ENCODE measurements at places on chromosomes 11 and 22. TPM values are rescaled to one million over a fixed set of nuclear protein-coding genes. Genes with fewer than 3 reads are reported as not detected.
A peak's percentile ranks its signal among the peaks of the same experiment; 100 is the strongest.

GRCh38 chr11:11382858-11383532 is 29.9 kb upstream of the CSNK2A3 start:
- DNase-seq, result no peak

GRCh38 chr11:110376711-110377324 is 52.9 kb upstream of the FDX1 start:
- peak; percentile 88 for DNase-seq

DNA sequence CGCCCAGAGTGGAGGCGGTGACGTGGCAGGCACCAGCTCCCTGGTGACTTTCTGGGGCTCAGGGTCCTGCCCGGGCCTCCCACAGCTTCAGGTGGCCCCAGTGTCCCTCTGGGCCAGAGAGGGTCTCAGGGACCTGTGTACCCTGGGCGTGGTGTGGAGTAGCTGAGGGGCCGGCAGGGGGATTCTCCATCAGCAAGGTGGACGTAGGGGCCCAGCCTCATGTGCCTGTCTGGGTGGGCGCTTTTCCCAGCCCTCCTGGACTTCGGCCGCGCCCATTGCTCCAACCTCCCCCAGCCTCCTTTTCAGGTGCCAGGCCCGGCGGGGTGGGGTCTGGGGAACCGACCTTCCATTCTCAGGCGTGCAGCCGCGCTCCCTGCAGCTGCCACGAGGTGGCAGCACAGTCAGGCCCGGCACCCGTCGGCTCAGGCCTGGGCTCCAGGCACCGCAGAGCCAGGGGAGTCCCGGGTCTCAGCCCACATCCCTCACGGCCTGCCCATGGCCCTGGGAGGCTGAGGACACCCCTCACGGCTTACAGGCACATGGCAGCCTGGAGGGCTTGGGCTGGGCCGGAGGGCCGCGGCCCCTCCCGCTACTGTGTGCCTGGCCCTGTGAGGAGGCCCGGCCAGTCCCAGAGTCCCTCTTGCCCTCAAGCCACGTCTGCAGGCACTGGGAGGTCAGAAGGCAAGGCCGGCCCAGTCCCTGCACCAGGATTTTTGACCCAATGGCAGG is 19.9 kb upstream of the MUC5B start:
- peak; percentile 76 for DNase-seq

DNA sequence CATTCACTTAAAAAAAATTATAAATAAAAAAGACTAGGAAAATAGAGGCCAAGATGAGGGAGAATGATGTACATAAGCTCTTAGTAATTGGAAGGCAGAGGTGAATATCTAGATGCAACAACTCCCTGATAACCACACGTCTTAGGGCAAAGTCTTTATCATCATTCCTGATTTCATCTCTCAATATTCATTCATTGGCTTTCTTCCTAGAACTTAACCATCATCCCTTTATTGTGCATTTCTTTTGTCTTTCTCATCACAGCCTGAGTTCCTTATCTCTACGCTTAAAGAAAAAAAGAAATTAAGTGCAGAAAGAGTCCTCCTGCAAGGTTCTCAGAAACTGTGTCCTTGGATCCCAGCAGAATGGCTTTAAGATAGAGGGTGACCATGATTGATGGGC is 23.2 kb upstream of the FLI1 start:
- DNase-seq, result no peak

- no peak for DNase-seq
Measured at GRCh38 chr11:66082946-66083698, 13.1 kb downstream of the PACS1 start.

DNA sequence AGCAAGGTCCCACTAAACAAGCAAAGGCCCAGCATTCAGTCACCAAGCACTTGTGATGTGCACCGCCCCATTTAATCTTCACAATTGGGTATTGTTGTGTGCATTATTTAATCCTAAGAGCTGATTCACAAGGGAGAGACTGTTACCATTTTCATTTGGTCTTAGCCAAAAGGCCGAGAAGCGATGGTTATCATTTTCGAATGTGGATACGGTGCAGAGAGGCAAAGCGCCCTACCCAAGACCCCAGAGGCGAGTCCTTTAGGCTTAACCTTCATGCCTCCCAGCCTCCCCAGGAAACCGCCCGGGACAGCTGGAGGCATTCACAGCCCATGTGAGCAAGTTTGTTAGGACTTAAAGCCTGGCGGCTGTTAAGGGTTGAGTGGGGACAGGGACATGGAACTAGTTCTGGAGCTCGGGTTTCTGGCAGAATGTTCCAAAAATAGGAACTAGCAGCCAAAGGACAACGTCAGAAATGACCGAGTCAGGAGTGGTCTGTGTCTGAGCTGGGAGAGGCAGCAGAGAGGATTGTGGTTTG is 13.0 kb upstream of the UPK3A start:
- no peak for DNase-seq

- no peak for DNase-seq
Measured at GRCh38 chr11:71201936-71202597, 50.3 kb downstream of the SHANK2 start.

- no peak for DNase-seq
Measured at GRCh38 chr11:112852143-112852866, 108.9 kb upstream of the NCAM1 start.

- DNase-seq, result no peak
Measured at GRCh38 chr11:79170321-79170720, 270.5 kb downstream of the TENM4 start.

- no peak for DNase-seq
Measured at GRCh38 chr11:120719348-120719747, 207.8 kb downstream of the GRIK4 start.

DNA sequence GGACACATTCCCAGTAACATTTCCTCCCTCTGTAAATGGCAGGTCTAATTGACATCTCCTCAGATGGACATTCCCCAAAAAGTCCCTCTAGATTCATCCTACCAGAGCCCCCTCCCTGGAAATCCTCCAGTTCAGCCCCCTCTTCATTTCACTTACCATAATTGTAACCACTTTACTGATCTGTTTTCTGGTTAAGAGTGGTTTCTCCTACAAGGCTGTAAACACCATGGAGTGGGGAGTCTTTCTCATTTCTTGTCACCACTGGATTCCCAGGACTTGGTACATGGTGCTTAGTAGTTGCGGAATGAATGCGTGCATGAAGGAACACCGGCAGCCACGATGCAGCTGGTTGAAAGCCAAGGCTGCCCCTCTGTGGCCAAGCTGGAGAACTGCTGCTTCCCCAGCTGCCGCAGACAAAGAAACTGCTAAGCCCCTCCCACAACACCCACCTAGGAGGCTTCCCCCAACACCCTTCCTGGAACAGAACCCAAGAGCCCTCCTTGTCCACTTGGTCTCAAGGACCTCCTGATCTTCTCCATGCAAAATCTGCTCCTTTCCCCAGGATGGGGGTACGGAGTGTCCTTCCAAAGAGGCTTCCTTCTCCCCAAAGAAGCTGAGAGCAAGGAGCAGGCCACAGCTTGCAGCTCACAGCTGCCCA is 18.6 kb upstream of the SCARF2 start:
- DNase-seq, result peak; percentile 70

DNA sequence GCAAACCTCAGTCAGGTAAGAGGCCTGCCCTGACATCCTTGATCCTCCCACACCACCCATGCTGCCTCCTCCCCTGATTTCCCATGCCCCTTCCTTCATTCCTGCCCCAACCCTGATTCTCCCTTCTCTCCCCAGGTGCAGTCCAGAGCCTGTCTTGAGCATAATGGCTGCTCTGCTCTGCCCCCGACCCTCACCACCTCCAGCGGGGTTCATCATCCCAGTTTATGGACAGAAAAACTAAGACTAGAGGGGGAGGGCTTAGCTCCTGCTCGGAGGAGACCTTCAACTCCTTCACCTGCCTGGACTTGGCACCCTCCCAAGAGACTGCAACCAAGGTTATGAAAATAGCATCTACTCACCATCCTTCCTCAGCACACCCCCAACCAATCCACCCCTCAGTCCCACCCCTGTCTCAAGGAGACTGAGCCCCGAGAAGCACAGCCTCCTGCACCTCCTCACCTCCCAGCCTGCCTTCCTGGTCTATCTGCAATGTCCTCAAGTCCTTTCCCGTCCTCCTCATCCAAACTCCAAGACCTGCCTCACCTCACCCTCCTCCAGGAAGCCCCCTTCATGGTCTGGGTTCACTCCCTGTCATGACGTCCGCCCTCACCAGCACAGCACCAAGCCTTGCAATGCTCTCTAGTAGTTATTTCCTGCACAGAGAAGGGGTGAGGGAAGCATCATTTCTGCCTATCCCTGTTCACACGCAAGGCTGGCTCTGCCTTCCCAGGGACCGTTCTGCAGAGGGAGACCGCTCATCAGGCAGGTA is 103.1 kb downstream of the PDE2A start:
- no peak for DNase-seq

DNA sequence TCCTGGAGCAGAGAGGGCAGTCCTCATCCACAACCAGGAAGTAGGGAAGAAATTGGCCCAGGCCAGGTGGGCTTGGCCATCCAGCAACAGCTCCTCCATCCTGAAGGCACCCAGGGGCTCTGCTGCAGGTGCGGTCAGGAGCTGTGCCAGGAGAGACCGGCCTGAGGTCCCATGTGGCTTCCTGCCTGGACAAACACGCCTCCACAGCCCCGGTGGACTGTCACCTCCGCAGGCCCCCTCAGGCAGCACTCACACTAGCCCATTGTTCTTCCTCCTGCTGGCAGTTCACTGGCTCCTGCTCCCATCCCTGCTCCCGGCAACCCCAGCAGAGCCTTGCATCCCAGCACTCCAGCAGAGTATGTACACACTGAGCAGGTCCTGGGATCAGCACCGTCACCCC is 16.0 kb upstream of the POU2AF1 start:
- no peak for DNase-seq

Gene HEPHL1
- total RNA-seq, result not detected

- no peak for DNase-seq
Measured at GRCh38 chr11:33013755-33014154, 1.9 kb upstream of the DEPDC7 start.

Gene APOL2
- 7.9 TPM for total RNA-seq

DNA sequence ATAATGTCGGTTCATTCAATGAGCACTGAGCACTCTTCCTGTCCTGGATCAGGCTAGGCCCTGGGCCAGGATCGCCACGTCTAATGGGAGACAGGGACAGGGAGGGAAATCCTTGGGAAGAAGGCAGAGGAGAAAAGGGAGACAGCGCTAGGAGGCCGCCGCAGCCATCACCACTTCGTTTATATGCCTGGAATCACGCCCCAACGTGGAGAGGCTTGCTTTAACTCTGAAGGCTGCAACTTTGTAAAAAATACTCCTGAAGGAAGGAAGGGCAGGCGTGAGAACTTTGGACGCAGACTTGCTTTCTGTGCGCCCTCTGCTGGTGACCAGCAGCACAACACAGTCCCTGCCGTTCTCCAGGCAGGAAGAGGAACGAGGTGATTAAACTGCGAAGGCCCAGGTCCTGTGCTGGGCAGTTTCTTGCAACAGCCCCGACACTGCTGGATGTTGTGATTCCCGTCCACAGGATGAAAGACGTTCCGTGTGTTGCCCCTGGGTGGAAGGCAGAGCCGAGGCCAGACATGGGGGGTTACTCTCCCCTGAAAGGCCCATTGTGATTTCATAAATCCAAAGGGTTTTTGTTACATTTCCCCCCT is 22.1 kb downstream of the RIBC2 start:
- DNase-seq, result peak; percentile 89

Gene PHF21A
- total RNA-seq, result 21.8 TPM

Gene PNPLA5
- not detected for total RNA-seq

- no peak for DNase-seq
Measured at GRCh38 chr11:64206457-64207255, at the start of gene FERMT3. TSS of gene FERMT3 (plus strand) at chr11:64206721. CDS start at chr11:64207365, 644 bp downstream.

GRCh38 chr22:27185760-27186302 is 528.4 kb downstream of the MIAT start:
- DNase-seq, result no peak

Gene WBP2NL
- 1.00 TPM for total RNA-seq

Gene SEC14L6
- not detected for total RNA-seq

- DNase-seq, result no peak
Measured at GRCh38 chr11:30990625-30991296, 378.8 kb downstream of the DCDC1 start.

Gene PATE4
- total RNA-seq, result not detected

Gene CDC42BPG
- 36.0 TPM for total RNA-seq

- no peak for DNase-seq
Measured at GRCh38 chr22:19180740-19181410, 2.3 kb upstream of the SLC25A1 start.

Measured in Caco-2 (cell line).